ENCODE measurements at places on chromosomes 2 and 18.

- H3K27ac ChIP-seq, result no peak overlapping the region
- H3K36me3 ChIP-seq, result no peaks in the 10 kb centered on the region
- DNase-seq, result no peak
- H3K27me3 ChIP-seq, result no peaks in the 10 kb centered on the region
Observed at GRCh38 chr18:1020731-1021344, 116.2 kb downstream of the ADCYAP1 start.

- H3K4me3 ChIP-seq, result no peak overlapping the region
- H3K27me3 ChIP-seq, result no peaks in the 10 kb centered on the region
- DNase-seq, result no peak
- no peak overlapping the region for H3K27ac ChIP-seq
- H3K36me3 ChIP-seq, result no peaks in the 10 kb centered on the region
Observed at GRCh38 chr2:237170020-237170419, 84.3 kb downstream of the COPS8 start.

DNA sequence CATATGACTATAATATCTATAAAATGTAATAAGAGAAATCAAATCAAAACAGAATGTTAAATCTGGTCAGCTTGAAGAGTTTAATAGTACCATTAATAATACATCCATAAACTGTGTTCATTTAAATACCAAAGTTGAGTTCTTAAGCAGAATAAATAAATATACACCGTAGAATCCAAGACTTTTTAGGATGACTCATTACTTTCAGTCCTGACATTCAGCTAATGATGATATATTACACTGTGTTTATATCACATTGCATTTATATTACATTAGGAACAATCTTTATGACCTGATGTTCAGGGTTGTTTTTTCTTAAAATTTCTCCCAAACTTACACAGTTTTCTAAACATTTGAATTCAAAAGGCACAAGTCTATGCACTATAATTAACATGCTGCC is 331.3 kb downstream of the SS18 start:
- H3K36me3 ChIP-seq, result no peaks in the 10 kb centered on the region
- no peaks in the 10 kb centered on the region for H3K4me1 ChIP-seq
- DNase-seq, result no peak
- H3K27me3 ChIP-seq, result no peaks in the 10 kb centered on the region

DNA sequence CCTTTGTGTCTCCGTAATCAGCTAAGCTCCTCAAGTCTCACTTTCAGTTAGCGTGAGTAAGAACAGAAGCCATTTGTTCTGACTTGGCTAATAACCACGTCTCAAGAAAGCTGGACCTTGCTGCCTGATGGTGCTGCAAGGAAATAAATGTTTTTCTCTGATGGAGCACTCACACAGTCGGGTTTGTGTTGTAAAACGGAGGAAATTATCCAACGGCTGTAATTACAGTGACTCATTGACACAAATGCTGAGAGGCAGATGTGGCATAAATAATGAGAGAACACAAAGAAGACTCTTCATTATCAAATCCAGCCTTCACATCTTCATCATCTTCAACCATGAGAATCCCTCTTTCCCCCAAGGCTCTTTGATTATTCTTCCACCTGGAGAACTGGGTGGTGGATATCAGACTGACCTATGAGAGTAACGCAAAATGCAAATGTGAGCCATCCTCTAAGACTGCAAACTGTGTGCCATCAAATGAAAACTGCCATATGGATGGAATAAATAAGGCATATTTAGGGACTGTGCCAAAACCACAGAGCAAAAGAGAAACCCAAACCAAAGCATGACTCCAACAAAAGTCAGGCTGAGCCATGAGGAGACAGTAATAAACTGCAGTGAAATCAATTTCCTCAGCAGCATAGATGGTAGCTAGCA is 252.6 kb downstream of the RND3 start:
- no peak for DNase-seq
- no peaks in the 10 kb centered on the region for H3K36me3 ChIP-seq
- H3K4me3 ChIP-seq, result no peak overlapping the region
- no peaks in the 10 kb centered on the region for H3K4me1 ChIP-seq
- no peaks in the 10 kb centered on the region for H3K27me3 ChIP-seq

- no peaks in the 10 kb centered on the region for H3K36me3 ChIP-seq
- no peaks in the 10 kb centered on the region for H3K27me3 ChIP-seq
- no peak overlapping the region for H3K27ac ChIP-seq
- no peak overlapping the region for H3K4me3 ChIP-seq
- peaks cover 39% of the 10 kb centered on the region for H3K4me1 ChIP-seq
Observed at GRCh38 chr2:69617744-69618143, 25.8 kb downstream of the AAK1 start.

- H3K27me3 ChIP-seq, result peaks cover 2% of the 10 kb centered on the region
- no peaks in the 10 kb centered on the region for H3K4me1 ChIP-seq
- no peak overlapping the region for H3K27ac ChIP-seq
- H3K36me3 ChIP-seq, result no peaks in the 10 kb centered on the region
- DNase-seq, result no peak
- H3K4me3 ChIP-seq, result no peak overlapping the region
Observed at GRCh38 chr2:12334412-12334966, 382.2 kb upstream of the TRIB2 start.

GRCh38 chr2:230203110-230203676 is 16.6 kb downstream of the SP110 start:
- DNase-seq, result no peak
- H3K27ac ChIP-seq, result no peak overlapping the region
- H3K27me3 ChIP-seq, result no peaks in the 10 kb centered on the region
- peaks cover 74% of the 10 kb centered on the region for H3K36me3 ChIP-seq
- no peak overlapping the region for H3K4me3 ChIP-seq

- H3K4me1 ChIP-seq, result peaks cover 7% of the 10 kb centered on the region
- H3K36me3 ChIP-seq, result no peaks in the 10 kb centered on the region
- DNase-seq, result no peak
- peaks cover 10% of the 10 kb centered on the region for H3K27me3 ChIP-seq
- no peak overlapping the region for H3K4me3 ChIP-seq
Observed at GRCh38 chr2:110727923-110728322, 4.5 kb upstream of the ACOXL start.

- H3K4me3 ChIP-seq, result peak overlapping the region; percentile 71
- no peaks in the 10 kb centered on the region for H3K36me3 ChIP-seq
- no peaks in the 10 kb centered on the region for H3K27me3 ChIP-seq
- DNase-seq, result peak; percentile 34
Observed at GRCh38 chr18:58862851-58863538, 1.7 kb upstream of the ZNF532 start.

DNA sequence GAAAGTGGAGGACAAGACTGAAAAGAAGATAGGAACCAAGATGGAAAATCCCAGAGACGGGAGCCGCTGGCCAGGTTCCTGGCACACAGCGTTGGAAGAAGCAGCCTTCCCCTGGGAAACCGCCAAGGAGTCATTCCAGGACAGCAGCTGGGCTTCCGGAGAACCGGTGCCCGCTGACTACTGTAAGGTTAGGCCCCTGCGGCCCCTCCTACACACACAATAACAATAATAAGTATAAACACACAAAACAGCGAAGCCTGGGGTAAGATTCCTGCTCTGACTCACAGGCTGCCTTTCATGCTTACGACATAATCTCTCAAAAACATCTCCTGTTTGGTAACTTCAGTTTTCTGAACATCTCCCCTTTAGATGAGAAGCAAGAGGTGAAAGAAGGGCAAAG is 28.1 kb upstream of the MYCN start:
- H3K4me3 ChIP-seq, result no peak overlapping the region
- no peaks in the 10 kb centered on the region for H3K4me1 ChIP-seq
- DNase-seq, result no peak
- H3K27ac ChIP-seq, result no peak overlapping the region
- no peaks in the 10 kb centered on the region for H3K36me3 ChIP-seq
- peaks cover 1% of the 10 kb centered on the region for H3K27me3 ChIP-seq

GRCh38 chr18:46712406-46712805 is 44.4 kb downstream of the ST8SIA5 start:
- H3K36me3 ChIP-seq, result no peaks in the 10 kb centered on the region
- no peak overlapping the region for H3K4me3 ChIP-seq
- H3K27me3 ChIP-seq, result peaks cover 2% of the 10 kb centered on the region
- H3K4me1 ChIP-seq, result no peaks in the 10 kb centered on the region
- no peak for DNase-seq
- H3K27ac ChIP-seq, result no peak overlapping the region

DNA sequence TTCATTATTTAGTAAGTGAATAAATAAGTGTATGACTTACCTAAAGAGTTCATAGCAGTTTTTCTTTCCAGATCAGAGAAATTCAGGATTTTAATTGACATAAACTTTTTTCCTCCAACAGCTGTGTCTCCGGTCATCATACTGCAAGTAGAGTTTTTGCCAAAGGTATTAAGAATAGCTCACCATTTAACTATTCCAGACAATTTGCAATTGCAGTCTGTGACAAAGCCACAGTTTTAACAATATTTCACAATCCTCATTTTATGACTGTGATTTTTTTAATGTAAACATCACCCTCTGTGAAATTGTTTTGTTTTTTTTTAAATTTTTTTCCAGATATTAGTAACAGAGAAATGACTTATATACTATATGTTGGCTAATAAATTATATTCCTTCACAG is 199.1 kb downstream of the TRIB2 start:
- H3K4me3 ChIP-seq, result no peak overlapping the region
- DNase-seq, result no peak
- no peaks in the 10 kb centered on the region for H3K27me3 ChIP-seq
- no peaks in the 10 kb centered on the region for H3K36me3 ChIP-seq
- H3K4me1 ChIP-seq, result no peaks in the 10 kb centered on the region

DNA sequence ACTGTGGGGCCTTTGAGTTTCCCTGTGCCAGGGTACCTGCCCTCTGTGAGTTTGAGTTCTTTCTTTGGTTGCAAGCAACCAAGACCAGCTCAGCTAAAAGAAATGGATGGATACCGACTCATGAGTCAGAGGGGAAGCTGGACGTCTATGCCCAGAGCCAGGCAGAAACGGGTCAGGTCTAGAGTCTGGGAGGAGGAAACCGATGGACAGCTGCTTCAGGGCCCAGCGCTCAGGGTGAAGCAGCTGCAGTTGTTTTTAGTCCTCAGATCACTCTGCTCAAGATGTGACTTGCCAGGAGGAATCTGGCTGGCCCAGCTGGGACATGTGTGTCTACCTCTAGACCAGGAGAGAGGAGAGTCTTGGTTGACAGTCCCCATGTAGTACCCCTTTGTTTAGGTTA is 10.1 kb upstream of the TYMS start:
- no peak overlapping the region for H3K27ac ChIP-seq
- no peaks in the 10 kb centered on the region for H3K36me3 ChIP-seq
- DNase-seq, result no peak
- no peak overlapping the region for H3K4me3 ChIP-seq

DNA sequence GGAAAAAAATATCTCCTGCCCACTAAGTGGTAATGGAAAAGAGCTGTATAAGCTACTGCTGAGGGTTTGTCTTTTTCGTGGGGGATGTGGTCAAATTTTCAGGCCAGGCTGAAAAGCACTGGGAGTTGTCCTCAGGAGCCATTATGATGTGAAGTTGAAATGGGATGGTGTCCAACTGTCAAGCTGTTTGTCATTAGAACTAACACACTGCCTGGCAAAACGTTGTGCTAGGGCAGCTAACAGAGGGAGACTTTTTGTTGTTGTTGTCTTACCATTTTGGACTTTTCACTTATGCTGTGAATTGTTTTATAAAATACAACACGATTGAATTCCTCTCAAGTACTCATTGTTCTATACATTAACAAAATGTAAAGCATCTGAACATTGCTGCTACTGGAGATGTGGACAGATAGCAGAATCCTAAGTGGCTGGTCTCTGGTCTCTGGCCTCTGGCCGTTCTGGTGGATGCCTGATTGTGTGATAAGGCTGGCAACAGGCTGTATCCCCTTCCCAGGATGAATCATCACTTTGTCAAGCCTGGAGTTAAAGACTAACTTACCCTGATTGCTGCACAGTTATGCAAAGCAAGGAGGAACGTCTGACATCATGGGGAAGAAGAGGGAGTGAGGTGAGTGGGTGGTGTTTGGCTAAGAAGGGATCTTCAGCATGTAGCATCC is 2.3 kb downstream of the MYO1B start:
- H3K27ac ChIP-seq, result no peak overlapping the region
- no peaks in the 10 kb centered on the region for H3K36me3 ChIP-seq
- H3K4me1 ChIP-seq, result no peaks in the 10 kb centered on the region
- no peak overlapping the region for H3K4me3 ChIP-seq

DNA sequence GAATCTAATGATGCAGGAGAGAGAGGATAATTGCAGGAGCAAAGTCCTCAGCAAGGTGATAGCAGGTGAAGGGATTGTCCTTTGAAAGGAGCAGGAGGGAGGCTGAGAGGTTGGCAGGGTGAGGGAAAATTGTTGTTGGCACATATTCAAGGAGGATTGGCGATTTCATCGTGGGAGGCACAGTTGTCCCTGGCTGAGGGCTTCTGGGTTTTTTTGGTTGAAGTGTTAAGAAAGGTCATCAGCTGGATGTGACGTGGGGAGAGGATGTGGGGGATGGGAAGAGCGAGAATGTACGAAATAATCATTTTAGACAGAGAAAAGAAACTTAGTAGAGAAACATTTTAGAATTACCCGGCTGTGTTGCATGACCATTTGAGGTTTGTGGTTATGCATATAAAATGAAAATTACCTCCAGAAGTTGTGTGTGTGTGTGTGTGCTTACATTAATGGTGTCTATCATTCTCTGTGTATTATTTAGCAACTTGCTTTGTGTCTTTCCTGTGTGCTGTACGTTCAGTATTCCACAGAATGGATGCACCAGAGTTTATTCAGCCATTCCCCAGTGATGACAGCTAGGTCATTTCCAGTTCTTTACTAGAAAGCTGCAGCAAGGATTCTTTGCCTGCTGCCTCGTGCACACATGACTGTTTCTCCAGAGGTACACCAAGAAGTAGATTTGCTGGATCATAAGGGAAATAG is 67.6 kb downstream of the SDC1 start:
- H3K27ac ChIP-seq, result no peak overlapping the region
- H3K36me3 ChIP-seq, result no peaks in the 10 kb centered on the region
- no peak for DNase-seq
- H3K4me3 ChIP-seq, result no peak overlapping the region
- no peaks in the 10 kb centered on the region for H3K27me3 ChIP-seq

GRCh38 chr18:27413495-27414401 is 228.6 kb upstream of the CHST9 start:
- H3K27ac ChIP-seq, result no peak overlapping the region
- no peaks in the 10 kb centered on the region for H3K27me3 ChIP-seq
- H3K36me3 ChIP-seq, result no peaks in the 10 kb centered on the region
- no peak for DNase-seq
- no peak overlapping the region for H3K4me3 ChIP-seq
- H3K4me1 ChIP-seq, result no peaks in the 10 kb centered on the region

GRCh38 chr2:11220445-11220844 is 65.2 kb downstream of the SLC66A3 start:
- H3K27me3 ChIP-seq, result no peaks in the 10 kb centered on the region
- H3K4me1 ChIP-seq, result no peaks in the 10 kb centered on the region
- H3K36me3 ChIP-seq, result peaks cover 10% of the 10 kb centered on the region
- no peak for DNase-seq
- H3K4me3 ChIP-seq, result no peak overlapping the region

- no peaks in the 10 kb centered on the region for H3K4me1 ChIP-seq
- no peak overlapping the region for H3K27ac ChIP-seq
- H3K4me3 ChIP-seq, result no peak overlapping the region
Observed at GRCh38 chr18:39406941-39407340, 1841.3 kb upstream of the CELF4 start.

- H3K4me1 ChIP-seq, result no peaks in the 10 kb centered on the region
- H3K27ac ChIP-seq, result no peak overlapping the region
- DNase-seq, result no peak
- no peaks in the 10 kb centered on the region for H3K36me3 ChIP-seq
- no peak overlapping the region for H3K4me3 ChIP-seq
Observed at GRCh38 chr2:129483366-129483765, 496.1 kb upstream of the RAB6C start.

- peaks cover 48% of the 10 kb centered on the region for H3K4me1 ChIP-seq
- no peak for DNase-seq
- H3K27me3 ChIP-seq, result no peaks in the 10 kb centered on the region
- no peak overlapping the region for H3K27ac ChIP-seq
- H3K36me3 ChIP-seq, result no peaks in the 10 kb centered on the region
Observed at GRCh38 chr2:101124643-101125366, 26.4 kb downstream of the TBC1D8 start.

GRCh38 chr2:30790879-30791278 is 16.4 kb downstream of the CAPN13 start:
- H3K27ac ChIP-seq, result no peak overlapping the region
- no peak overlapping the region for H3K4me3 ChIP-seq
- peaks cover 5% of the 10 kb centered on the region for H3K4me1 ChIP-seq
- no peak for DNase-seq

Measured in common myeloid progenitor, CD34-positive (primary cell).